NCI-H1417 (cell line): ENCODE measurements at places on chromosomes 13 and 19.

GRCh38 chr13:45297456-45298205 is 43.4 kb downstream of the TPT1 start:
- DNase-seq = no peak

DNA sequence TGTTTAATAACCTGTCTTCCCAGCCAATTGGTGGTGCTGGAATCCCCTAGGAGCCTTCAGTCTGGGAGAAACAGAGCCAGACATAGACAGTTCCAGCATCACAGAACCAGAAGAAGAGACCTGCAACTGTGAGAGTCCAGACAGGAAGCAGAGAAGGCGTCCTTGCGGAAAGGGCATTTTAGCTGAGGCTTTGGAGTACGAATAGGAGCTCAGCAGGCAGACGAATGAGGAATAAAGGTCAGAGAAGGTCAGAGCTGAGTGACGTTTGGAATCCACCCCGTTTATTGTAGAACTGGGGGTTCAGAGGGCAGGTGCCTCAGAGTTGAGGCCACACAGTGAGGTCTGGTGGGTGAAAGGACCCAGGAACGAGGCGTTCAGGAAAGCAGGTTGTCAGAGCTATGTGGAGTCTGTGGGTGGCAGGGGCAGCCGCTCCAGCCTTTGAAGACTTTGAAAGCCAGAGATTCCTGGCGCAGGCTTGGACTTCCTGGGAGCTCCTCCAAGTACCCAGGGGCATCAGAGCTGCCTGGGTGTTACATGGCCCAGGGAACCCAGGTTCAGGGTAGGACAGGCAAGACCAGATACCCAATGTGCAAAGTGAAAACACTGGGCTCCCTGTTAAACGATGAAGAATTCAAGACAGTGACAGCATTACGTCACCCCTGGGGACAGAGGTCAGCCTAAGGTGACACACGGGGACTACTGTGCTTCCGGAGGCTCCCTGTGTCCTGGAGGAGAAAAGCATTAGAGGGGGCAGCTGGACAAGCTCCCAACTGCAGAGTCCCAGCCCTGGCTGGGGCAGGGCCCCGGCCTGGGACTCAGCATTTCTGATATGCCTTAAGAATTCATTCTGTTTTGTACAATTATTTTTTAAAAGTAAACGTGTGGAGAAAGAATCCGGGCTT is 5.5 kb downstream of the ARRDC2 start:
- DNase-seq = no peak

GRCh38 chr19:50152578-50152977 is 10.5 kb downstream of the IZUMO2 start:
- DNase-seq = no peak

GRCh38 chr19:15631817-15632216 is 8.9 kb upstream of the CYP4F3 start:
- DNase-seq = peak; percentile 3

DNA sequence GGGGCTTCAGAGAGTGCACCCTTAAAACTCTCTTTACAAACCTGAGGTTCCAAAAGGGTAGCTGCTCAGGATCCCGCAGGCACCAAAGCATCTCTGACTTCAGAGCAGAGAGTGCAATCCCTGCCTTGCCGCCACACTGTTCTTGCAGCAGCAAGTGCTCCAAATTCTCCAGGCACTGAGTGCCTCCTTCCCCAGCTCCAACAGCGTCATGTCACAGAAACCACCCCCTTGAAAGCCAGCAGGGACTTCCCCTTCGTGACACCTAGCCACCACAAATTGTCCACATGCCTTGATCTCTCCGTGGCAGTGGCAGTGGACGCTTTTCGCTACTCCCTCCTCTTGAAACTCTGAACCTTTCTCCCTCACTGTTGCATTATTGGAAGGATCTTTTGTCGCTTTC is 39.9 kb downstream of the MBNL2 start:
- no peak for DNase-seq

DNA sequence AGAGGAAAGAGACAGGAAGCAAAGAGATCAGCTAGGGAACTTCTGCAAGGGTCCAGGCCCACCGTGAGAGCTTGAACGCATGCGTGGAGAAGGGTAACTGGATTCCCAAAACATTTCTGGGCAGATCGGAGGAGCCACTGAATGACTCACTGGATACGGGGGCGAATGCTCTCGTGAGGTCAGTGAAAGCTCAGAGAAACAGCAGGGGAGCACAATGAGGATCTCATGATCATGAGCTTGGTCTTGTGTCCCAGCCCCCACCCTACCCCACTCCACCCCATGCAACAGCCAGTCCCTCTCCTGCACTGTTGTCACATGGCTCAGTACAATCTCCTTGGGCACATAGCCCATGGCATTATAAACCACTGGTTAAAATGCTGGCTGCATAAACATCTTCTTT is 40.6 kb downstream of the DCLK1 start:
- no peak for DNase-seq

GRCh38 chr19:35710784-35711723 is 6.7 kb downstream of the ZBTB32 start:
- no peak for DNase-seq

DNA sequence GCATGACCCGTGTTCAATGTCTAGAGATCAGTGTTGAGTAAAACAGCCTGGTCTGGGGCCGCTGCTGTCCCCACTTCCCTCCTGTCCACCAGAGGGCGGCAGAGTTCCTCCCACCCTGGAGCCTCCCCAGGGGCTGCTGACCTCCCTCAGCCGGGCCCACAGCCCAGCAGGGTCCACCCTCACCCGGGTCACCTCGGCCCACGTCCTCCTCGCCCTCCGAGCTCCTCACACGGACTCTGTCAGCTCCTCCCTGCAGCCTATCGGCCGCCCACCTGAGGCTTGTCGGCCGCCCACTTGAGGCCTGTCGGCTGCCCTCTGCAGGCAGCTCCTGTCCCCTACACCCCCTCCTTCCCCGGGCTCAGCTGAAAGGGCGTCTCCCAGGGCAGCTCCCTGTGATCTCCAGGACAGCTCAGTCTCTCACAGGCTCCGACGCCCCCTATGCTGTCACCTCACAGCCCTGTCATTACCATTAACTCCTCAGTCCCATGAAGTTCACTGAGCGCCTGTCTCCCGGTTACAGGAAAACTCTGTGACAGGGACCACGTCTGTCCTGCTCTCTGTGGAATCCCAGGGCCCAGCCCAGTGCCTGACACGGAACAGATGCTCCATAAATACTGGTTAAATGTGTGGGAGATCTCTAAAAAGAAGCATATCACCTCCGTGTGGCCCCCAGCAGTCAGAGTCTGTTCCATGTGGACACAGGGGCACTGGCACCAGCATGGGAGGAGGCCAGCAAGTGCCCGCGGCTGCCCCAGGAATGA is 1.5 kb upstream of the CEACAM5 start:
- DNase-seq = peak; percentile 87

GRCh38 chr13:98749501-98749900 is 3.0 kb downstream of the SLC15A1 start:
- no peak for DNase-seq

GRCh38 chr13:30712536-30713532 is 22.5 kb upstream of the ALOX5AP start:
- DNase-seq = no peak

DNA sequence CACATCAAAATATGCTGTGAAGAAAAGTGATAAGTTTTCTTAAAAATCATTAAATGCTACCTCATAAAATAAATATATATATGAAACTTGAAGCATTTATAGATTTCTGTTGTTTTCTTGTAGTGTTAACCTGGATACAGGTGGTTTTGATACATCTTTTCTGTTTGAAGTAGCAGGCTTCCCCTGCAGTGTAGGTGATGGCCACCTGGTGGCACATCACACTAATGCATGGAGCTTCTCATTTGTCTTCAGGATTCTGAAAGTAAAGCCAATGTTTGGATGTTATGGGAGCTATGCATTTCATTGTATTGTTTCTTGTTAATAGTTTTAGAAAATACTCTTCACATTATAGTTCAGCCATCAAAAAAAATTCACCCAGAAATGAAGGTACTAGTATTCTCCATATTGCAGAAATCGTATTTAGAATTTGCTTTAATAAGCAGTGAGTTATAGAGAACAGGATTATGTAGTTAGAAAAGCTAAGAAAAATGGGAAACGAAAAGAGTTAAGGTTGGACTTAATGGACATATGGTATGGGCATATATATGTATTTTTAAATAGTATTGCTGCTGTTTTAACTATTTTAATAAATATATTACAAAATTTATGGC is 18.7 kb downstream of the GPR180 start:
- DNase-seq = peak; percentile 67

DNA sequence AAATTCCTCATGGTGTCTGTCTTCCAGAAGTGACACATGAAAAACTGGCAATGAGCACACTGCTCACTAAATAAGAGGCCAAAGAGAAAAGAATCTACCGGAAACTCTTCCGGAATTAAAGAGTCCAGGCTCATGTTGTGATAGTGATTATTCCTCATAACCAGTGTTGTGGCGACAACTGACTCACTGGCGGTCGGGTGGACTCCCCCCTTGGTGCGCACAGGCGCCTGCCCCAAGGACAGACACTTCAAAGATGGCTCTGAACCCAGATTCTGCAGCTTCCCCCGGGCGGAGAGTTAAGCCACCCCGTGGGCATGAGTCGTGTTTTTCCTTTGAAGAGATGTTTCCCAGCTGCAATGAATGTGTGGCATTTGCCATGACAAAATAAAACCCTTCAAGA is 10.3 kb downstream of the IL17D start:
- DNase-seq = no peak

DNA sequence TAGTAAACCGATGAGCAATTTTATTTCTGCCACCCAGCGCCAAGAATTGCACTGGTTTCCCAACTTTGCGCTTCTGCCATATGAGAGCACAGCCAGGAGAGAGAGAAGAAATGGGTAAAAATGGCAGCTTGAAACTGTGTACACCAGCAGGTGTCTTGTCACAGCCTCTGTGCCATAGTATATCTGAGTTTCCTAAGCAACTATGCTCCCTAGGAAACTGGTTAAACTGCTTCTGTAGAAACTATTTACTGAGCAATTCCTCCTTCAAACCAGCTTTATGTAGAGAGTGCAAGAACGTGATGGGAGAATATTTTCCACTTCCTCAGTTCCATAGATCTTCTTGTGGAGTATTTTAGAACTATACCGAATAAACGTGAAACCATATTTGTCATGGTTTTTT is 1361.3 kb downstream of the PCDH9 start:
- no peak for DNase-seq

GRCh38 chr13:40149611-40150274 is 494.3 kb downstream of the COG6 start:
- no peak for DNase-seq

GRCh38 chr19:41886761-41887710 is 4.1 kb downstream of the ARHGEF1 start:
- no peak for DNase-seq

- DNase-seq = no peak
These were observed 161.5 kb downstream of the COG6 start for GRCh38 chr13:39816936-39817335.

DNA sequence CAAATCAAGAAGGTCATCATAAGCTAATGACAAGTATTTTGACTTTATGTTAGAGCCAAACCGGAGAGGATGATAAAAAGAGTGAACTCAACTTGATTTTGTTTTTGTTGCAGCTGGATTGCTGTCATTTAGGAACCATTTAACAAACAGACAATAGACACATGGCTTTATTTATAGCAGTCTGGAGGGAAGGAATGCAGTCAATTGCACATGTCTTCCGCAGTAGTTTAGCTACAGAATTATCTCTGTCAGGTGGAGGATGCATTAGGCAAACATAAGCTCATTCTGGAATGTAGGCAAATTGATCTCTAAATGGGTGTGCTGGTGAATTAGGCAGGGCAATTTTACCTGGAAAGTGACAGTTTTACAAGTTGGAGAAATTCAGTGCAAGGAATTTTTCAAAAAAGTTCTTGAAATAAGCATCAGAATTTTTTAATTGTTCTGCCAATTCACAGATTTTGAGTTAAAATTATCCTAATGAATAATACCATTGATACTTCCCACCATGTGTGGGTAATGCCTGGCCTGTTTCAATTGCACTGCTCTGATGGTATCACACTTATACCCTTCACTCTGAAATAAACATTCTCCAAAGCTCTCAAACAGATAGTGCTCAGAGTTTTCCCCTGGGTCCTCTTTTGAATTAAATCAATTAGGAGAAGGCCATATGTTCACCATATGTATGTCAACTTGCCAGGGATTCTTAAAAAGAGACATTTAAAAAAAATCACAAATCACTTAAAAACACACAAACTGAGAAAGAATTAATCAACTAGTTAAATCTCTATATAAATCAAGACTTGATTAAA is 318.3 kb downstream of the NDFIP2 start:
- DNase-seq = no peak

DNA sequence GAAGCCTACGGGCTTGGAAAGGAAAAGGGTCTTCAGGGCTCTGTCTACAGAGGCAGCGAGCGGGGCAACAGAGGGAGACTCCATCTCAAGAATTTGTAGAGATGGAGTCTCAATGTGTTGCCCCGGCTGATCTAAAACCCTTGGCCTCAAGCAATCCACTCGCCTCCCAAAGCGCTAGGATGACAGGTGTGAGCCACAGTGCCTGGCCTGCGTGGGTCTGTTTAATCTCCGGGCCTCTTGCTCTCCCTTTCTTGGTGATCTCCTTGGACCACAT is 8.1 kb downstream of the RPS9 start:
- DNase-seq = no peak

DNA sequence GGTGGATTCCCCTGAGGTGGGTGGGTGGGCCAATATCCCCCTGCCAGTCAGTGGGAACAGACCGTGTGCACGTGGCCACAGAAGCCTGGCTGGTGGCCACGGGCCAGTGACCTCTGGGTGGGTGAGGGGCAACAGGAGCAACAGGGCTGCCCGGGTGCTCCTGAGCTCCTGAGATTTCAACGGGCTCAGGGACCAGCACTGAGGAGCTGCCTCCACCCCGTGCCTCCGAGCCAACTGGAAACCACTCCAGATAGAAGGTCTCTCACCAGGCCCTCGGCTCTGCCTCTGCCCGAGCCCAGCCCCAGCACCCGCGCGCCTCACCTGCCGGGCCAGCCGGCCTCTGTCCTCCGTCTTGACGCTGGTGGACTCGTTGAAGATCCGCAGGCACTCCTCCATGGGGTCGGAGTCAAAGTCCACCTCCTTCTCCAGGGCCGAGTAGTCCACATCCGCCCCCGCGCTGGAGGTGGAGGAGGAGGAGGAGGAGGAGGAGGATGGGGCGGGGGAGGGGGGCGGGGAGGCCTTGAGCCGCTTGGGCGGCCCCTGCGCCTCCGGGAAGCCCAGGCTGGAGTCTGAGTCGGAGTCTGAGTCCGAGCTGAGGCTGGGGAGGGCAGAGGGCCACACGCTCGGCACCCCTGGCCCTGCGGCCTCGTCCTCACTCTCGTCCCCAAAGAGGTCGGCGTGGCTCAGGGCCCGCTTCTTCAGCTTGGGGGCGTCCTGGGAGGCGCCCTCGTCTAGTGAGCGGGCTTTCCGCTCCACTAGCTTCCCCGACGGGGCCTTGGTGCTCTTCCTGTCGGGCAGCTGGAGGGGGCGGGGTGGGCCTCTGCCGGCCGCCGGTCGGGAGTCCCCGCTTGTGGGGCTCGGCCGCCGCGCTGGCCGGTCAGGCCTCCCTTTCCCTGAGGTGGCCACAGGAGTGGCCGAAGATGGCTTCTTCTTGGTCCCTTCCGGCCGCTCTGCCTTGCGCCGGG is 14.8 kb upstream of the ATP8B3 start:
- no peak for DNase-seq

DNA sequence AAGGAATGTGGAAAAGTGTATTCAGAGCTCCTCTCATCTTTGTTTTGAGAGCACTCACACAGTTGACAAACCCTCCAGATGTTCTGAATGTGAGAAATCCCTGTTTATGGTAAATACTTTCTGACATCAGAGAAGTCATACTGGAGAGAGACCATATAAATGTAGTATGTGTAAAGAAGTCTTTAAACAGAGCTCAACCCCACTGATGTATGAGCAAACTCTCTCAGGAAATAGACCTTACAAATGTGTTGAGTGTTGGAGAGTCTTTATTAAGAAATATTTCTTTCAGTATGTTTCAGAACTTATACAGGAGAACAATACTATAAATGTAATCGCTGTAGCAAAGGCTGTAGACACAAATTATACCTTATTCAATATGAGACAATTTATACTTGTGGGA is 15.7 kb upstream of the ZNF329 start:
- no peak for DNase-seq
